ENCODE measurements at places on chromosomes 1 and 21. TPM values are rescaled to one million over a fixed set of nuclear protein-coding genes. Genes with fewer than 3 reads are reported as not detected.
A peak's percentile ranks its signal among the peaks of the same experiment; 100 is the strongest.

- no peak for DNase-seq
Observed at GRCh38 chr1:5765997-5766913, 226.0 kb downstream of the NPHP4 start.

- no peak for DNase-seq
Observed at GRCh38 chr21:44986471-44987291, 46.9 kb downstream of the SLX9 start.

LCE1B gene
- total RNA-seq: not detected

AMY1C gene
- total RNA-seq: not detected

- DNase-seq: no peak
Observed at GRCh38 chr21:42010507-42011495, 641 bp upstream of the ZBTB21 start.

DNA sequence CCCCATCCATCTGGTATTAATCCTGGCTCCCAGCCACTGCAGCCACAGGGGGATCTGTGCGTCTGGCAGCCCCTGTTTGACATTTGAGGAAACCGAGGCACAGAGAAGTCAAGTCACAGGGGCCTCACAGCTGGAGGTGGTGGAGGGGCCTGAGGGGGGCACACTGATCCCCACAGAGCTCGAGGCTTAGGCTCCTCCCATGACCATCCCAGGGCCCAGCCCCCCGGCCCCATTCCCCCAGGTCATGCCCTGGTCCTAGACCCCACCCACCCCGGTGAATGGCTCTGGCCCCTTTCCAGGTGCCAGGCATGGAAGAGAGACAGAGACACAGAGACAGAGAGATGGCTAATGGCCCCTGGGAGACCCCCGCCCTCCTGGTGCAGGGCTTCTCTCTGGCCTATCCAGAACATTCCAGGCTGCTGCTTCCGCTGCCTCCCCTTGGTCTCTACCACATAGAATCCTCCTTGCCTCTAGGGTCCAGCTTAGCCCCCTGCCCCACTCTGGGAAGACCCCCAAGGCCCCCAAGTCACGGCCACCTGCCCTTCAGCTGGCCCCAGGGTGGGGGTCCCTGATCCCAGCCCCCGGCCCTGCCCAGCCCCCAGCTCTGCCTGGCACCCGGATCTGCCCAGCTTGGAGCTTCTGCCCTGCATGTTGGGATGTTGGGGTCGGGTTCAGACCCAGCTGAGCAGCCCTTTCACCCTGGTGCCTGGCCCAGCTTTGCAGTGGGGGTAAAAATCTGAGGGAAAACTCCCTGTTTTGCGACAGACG lies 29.2 kb upstream of the LRRC3 start:
- DNase-seq: no peak

DNA sequence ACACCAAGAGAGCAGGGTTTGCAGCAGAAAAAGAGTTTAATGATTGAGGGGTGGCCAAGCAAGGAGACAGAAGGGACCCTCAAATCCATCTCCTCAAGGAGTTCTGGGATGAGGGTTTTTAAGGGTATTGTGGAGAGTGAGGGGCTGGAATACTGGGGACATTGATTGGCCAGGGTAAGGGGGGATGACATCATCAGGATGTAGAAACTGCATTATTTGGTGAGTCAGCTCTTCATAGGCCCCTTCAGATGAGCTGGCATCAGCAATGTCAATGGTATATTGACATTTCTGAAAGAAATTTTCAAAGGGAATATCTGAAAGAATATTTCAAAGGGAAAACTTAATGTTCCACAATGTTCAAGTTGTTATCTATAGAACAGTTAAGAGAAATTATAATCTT lies 168.1 kb upstream of the SNX7 start:
- no peak for DNase-seq

PRR9 gene
- not detected for total RNA-seq

GRCh38 chr1:243345205-243345604 lies 89.4 kb downstream of the SDCCAG8 start:
- no peak for DNase-seq

CYP4Z1 gene
- total RNA-seq: not detected

DNA sequence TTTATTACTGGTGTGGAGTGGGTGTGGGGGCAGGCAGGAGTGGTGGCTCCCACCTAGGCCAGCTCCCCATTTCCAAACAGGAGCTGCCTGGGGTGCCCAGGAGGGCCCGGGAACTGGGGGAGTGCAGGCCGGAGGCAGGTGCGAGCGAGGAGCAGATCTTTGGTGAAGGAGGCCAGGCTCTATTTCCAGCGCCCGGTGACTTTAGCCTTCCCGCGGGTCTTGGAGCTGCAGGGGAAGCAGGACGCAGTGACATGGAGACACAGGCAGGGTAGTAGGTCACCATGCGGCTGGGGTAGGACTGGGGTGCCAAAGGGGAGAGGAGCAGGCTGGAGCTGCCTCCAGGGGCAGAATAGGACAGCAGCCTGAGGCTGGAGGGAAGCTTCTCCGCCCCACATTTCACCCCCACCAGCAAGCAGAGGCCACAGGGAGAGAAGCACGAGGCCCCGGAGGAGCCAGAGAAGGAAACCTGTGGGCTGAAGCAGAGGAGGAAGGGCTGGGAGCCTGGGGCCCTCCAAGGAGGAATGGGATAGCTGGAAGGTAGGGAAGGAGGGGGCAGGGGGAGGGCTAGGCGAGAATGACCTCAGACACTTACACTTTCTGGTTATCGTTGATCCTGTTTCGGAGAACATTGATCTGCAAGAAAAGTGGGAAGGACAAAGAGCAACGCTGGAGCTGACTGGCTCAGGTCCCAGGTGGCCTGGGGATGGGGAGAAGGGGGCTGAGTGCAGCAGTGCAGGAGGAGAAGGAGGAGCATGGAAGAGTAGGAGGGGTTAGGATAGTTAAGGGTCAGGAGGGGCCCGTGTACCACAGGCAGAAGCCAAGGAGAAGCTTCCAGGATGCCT lies 18.2 kb downstream of the TNNT2 start:
- no peak for DNase-seq

GRCh38 chr1:119565131-119565772 lies 58.2 kb downstream of the HSD3B1 start:
- no peak for DNase-seq

DNA sequence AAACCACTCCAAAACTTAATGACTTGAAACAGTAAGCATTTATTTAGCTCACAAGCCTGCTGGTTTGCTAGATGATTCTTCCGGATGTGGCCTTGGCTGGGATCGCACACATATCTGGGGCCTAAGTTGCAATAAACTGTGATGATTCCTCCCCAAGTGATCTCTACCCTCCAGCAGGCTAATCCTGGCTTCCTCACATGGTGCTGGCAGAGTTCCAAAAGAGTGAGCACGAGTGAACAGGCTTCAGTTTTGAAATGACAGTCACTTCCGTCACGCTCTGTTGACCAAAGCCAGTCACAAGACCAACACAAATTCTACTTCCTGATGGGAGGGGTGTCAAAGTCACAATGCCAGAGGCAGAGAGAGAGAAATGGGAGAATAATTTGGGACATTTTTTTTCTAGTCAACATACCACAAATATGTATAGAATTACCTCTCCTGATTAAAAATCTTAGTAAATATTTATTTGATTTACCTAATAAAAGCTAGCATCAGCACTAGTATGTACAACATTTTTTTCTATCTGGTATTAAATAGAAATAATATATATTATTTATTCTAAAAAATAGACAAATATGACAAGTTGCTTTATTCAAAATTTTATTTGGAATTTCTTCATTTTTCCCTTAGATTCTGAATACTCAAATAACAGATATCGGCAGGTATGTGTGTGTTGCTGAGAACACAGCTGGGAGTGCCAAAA lies 292.7 kb downstream of the TPR start:
- DNase-seq: peak; percentile 77

- DNase-seq: no peak
Observed at GRCh38 chr1:112309499-112309898, 86.5 kb upstream of the CTTNBP2NL start.

- DNase-seq: no peak
Observed at GRCh38 chr1:92872719-92873118, 40.9 kb downstream of the RPL5 start.

GART gene
- total RNA-seq: 114 TPM

NTRK1 gene
- total RNA-seq: not detected

GRCh38 chr1:244757091-244757939 lies 78.1 kb upstream of the COX20 start:
- DNase-seq: no peak

DNA sequence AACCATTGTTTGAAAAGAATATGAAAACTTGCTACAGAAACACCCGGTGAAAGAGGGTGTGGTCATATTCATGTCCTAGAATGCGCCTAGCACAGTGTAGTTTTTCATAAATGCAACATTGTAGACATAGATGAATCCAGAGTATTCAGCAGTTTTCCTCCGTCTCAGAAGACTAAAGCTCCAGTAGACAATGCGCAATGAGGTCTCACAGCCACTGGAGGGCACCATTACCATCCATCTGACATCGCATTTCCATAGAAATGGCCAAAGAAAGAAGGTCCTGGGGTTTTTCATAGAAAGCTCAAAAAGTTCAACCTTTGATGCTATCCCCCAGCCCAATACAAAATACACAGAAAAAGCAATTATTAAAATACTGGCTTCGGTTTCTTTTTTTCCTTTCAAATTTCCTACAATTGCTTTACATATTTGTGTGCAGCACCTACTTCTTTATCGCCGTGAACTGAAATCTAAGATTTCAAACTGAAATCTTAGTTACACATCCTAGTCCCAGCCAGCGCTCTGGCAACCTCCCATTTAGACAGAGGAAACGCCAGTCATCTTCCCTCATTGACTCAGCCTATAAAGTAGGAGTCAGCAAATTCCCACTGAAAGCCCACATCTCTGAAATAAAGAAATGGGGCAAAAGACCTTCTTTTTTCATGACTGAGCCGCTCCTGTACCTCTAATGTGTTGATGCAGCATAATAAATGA lies 3.9 kb upstream of the CD58 start:
- no peak for DNase-seq

GRCh38 chr1:201827321-201828216 lies 1.4 kb upstream of the IPO9 start:
- no peak for DNase-seq

GRCh38 chr1:26922901-26923300 lies 1.4 kb downstream of the NUDC start:
- no peak for DNase-seq

LCE6A gene
- total RNA-seq: not detected

DNA sequence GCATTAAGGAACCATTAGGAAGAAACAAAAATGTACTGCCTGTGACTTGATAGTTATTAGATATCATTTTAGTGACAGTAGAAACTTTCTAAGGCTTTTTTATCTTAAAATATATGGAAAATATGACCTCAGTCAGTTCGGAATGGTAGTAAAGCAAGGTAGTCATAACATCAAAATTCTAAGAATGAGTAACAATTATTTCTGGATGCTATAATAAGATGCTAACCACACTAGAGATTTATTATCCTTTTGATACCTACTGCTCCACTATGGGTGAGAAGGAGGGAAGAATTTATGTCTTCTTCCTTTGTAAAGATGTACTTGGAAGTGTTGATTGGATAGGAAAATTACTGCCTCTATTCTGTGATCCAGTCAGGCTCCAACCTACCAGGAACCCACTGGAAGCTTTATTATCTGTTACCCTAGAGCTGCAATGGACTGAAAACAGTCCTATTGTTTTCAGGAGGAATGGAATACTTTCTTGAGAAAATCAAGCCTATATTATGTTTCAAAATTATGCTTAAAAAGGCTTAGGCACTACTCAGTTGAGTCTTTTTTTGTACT lies 8.8 kb downstream of the FMN2 start:
- no peak for DNase-seq

DNA sequence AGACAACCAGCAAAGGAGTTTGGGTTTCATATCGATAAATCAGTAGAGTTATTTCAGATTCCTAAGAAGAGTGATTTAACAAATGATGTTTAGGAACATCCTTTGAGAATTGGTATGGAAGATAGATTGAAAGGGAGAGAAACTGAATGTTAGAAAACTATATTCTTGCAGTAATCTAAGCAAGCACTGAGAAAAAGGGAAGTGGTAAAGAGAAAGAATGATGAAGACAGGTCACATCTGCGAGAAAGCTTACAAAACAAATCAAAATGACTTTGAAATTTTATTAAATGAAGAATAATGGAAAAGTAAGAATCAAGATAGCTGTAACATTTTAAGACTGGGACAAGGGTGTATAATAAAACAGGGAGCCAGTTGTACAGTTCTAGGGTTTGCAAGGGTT lies 177.0 kb downstream of the HS2ST1 start:
- no peak for DNase-seq

DNA sequence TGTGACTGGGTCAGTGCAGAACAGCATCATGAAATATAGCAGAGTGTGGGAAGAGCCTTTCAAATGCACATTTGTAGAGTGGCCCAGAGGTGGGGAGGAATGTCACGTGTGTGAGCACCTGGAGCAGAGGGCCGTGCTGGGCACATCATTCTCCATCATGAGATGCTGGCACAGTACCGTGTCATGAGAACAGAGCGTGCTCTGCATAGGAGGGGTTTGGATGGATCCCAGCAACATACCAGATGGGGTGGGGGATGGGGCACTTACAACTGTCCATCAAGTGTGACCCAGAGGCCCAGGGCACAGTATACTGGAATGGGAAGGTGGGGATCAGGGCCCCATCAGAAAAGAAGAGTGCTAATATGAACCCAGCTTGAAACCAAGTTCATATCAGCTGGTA lies 182.0 kb downstream of the LMX1A start:
- no peak for DNase-seq

NDUFV3 gene
- 31.6 TPM for total RNA-seq

GRCh38 chr1:152447484-152447883 lies 33.4 kb upstream of the CRNN start:
- no peak for DNase-seq

DDOST gene
- total RNA-seq: 347 TPM

DNA sequence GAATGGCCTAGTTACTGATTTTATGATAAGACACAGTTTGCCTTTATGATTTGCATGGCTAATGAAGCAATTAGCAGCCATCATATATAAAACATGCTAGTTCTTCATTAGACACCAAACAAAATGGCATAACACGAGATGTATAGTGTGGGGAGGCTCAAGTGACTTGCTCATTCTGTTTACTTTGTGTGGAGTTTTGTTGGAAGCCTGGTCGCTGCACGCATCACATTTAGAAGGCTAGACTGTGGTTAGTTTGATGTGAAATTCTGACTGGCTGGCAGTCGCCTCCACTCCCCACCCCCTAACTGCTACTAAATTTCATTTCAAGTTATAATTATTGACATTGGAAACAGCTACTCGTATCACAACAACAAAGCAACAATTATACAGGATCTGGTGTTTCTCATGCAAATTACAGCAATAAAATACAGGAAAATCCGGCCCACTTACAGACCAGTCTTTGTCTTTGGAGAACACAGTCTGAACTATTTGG lies 356.1 kb downstream of the LMO4 start:
- DNase-seq: no peak
